AG09309 (cell line): ENCODE measurements at places on chromosomes 11 and 22.

DNA sequence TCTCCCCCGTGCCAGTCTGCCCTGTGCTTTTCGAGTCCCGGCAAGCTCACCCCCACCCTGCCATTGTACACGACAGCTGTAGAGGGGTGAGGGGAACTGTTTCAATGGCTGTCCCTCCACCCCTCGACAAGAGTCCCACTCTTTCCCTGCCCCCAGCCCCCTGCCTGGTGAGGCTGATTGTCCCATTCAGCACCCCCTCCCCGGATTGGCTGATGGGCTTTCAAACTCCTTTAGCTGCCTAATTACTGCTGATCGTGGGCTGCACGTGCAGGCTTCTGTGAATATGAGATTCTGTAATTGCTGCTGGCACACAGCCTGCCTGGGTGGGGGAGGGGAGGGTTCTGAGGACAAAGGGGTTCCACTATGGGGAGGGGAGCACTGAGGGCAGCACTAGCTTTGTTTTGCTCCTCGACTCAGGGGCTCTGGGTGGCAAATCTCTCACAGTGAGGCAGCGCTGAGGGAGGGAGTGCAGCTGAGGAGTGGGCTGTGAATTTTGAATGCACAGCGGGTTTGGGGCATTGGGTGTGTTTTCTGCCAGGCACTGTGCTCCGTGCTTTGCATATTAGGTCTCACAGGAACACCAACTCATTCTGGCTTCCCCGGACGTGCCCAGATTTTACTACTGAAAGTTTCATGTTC is 42.6 kb upstream of the ACCSL start:
- DNase-seq, result no peak

GRCh38 chr11:95152876-95153856 is 63.5 kb downstream of the ENDOD1 start:
- DNase-seq, result no peak

GRCh38 chr11:15114501-15115475 is at the start of gene INSC:
INSC (plus strand) TSS chr11:15114923; CDS start chr11:15149175, 34,252 bp downstream.
- no peak for DNase-seq

- DNase-seq, result no peak
These were observed 71.8 kb downstream of the GRK3 start for GRCh38 chr22:25636323-25636722.

GRCh38 chr11:78158987-78159652 is 19.7 kb upstream of the ALG8 start:
- no peak for DNase-seq

DNA sequence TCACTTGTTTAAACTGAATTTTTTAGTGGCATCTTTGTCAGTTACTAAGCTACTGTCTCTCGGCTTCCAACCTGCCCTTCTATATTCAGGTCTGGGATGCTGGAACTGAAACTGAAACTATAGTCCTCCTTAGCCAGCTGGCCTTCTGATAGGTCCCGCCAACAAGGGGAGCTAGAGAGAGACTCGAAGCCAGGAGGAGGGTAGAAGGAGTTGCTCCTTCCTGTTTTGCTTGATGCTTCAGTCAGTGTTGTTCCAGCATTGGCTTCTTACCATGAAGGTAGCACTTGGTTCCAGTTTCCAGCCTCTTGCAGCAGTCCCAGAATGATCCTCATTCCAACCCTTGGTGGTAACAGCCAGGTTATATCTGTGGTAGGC is 32.9 kb upstream of the HORMAD2 start:
- DNase-seq, result no peak

DNA sequence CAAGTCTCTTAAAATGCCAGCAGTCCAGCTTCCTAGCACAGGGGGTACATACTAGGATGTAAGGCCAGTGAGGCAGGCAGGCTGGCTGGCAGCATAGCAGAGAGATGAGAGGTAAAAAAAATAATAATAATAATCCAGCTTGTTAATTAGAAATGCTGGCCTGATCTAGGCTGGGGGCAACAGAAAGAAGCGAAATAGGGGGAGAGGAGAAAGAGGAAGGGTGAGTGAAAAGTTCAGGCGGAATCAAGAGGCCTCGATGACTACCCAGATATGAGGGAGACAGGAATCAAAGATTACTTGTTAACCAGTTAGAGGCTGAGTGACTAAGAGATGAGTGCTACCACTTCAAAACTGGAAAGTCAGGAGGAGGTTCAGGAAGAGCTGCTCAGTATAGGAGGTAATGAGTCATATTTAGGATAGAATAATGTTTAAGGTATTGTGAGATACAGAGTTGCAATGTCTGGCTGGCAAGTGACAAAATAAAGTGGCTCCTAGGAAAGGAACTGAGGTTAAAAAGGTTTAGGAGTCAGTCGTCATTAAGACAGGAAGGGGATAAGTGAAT is 2.8 kb downstream of the ALKBH8 start:
- no peak for DNase-seq

GRCh38 chr11:133163463-133164419 is 368.6 kb downstream of the OPCML start:
- peak; percentile 2 for DNase-seq

- no peak for DNase-seq
These were observed 233.7 kb upstream of the NAV2 start for GRCh38 chr11:19478891-19479290.

DNA sequence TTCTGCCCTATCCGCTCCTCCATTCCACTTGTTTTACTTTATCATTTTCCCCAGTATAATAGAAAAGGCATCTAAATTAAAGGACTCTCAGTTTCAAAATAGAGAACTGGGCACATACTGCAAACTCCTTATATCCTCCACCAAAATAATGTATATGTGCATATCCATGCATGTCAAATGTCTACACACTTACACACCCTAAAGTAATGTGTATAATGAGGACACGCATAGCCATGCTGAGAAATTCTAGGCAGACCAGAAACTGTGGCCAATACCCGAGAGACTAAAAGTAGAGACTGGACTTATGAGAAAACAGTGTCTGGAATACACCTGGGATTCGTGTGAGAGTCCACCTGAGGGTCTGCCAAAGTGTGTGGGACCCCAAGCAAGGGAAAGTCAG is 183.5 kb downstream of the CWF19L2 start:
- DNase-seq, result no peak

- no peak for DNase-seq
These were observed 57.5 kb downstream of the ABTB2 start for GRCh38 chr11:34300026-34300925.

DNA sequence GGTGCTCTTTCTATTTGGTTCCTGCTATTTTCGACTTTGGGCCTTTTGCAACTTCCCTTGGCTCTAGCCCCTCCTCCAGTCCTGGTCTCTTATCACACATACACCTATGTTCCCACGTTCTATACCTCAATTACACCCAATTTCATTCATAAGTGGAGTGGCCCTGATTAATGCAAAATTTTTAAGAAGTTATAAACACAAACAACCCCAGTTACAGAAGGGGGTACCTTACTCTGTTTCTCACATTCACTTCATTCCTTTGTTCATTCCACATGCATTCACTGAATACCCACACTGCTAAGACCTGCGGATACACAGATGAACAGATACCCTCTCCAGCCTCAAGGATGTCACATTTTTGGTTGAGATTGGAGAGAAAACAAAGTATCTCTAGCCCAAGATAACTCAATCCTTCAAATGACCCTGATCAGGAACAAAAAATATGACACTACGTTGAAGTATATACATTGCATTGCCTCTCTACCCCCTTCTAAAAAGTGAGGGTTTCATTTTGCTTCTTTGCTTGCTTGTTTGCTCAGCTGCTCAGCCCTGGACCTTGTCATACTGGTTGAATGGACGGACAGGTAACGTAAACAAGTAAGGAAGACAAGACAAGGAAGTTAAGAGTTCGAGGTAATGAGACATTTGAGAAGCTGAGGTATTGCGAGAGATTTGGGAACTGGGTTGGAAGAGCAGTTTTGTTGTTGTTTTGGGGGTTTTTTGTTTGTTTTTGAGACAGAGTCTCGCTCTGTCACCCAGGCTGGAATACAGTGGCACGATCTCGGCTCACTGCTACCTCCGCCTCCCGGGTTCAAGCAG is 3.6 kb upstream of the VPS37C start:
- DNase-seq, result no peak

DNA sequence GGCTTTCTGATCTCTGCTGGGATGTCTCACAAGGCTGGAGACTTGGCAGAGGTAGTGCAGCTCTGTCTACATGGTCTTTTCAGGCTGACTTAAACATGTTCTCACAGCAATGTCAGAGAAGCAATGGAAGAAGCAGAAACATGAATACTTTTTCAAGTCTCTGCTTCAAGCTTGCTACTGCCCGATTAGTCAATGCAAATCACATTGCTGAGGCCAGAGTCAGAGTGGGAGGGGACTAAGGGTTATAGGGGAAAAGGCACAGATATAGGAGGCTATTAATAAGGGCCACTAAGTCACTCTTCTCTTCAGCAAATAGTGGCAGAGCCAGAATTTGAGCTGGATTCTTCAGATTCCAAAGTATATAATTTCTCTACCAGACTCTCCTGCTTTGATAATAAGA is 390.5 kb downstream of the TMEM135 start:
- no peak for DNase-seq

- no peak for DNase-seq
These were observed 301.8 kb upstream of the CADM1 start for GRCh38 chr11:115806056-115806455.

DNA sequence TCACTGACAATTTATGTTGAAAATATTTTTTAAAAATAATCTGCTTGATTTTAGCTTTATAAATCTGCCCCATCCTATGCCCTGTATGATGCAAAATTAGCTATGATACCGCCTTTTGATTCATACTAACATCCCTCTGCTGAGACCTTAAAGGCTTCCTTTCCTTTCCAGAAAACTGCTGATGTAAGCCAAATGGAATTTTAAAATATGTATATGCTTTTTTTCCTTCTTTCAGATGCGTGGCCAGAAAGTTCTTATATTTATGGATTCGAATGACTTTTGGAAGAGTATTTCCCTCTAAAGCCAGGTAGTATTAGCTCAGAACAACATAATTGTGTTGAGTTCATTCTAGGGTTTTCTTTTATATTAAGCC is 34.5 kb downstream of the SFI1 start:
- no peak for DNase-seq

- no peak for DNase-seq
These were observed 67.2 kb downstream of the PPP2R1B start for GRCh38 chr11:111698852-111699559.

GRCh38 chr11:131928992-131929391 is 558.6 kb downstream of the NTM start:
- DNase-seq, result no peak
